ENCODE measurements at places on chromosomes 1 and 21.
A peak's percentile ranks its signal among the peaks of the same experiment; 100 is the strongest.

DNA sequence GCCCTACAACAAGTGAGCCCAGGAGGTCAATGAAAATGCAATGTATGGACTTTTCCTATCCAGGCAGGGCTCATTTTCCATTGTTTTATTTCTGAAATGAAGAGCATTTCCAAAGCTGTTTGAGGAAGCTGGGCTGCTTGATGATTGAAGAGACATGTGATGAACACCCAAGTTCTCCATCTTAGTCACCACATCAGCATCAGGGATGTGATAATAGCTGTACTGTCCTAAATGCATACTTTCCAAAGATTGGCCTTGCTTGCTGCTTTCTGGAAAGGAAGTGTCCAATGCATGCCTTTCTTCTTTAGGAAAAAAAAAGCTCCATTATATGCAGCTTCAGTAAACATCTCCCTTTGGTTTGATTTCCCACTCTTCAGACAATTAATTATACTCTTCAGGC is 425.9 kb upstream of the RUNX1 start:
- DNase-seq, result no peak

DNA sequence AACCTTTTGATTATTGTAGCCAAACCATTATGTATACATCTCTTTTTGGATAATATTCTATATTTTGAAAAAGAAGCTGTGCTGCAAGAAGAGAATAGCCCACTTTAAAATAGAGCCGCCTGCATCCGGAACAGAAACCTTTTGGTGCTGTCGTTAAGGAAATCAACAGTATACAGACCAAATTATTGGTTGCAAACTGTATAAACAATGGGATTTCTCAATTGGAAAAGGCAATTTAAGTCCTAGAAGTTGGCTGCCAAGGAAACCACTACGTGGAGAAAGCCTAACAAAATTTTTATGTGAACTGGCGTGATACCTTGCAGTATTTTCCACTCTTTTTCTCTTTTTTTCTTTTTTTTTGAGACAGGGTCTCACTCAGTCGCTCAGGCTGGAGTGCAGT is 25.8 kb downstream of the DESI2 start:
- DNase-seq, result no peak

DNA sequence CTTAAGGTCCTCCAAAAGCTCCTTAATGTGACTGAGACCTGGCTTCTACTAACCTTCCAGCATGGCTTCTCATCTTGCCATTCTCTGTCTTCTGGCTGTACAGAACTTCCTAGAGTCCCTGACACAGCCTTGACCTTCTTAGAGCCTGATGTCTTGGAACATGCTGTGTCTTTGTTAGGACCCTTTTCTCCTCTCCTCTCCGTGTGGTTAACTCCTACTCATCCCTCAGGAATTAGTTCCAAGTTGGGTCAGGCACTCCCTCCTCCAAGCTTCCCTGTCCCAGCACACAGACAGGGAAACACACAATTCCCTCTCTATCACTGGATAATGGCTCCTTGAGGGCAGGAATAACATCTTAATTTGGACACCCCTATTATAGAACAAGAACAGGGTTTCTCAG is 275.4 kb upstream of the USP24 start:
- no peak for DNase-seq

DNA sequence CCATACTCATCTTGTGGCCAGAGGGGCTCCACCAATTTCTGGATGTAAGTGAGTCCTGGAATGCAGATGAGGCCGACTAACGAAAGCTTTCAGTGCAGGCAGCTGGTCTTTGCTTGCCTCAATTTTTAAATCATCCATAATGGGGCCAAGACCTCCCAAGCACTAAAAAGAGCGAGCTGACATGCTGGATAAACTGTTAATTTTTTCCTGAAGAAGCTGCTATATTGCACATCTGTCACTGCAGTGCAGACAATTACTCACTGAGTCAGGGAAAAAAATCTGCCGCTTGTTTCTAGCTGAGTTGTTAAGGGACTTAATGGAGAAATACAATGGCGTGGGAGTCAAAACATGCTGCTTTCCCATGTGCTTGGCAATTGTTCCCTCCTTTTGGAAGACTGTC is 205.5 kb downstream of the GPATCH2 start:
- DNase-seq, result no peak

GRCh38 chr1:185934476-185935189 is 200.4 kb downstream of the HMCN1 start:
- DNase-seq, result no peak

DNA sequence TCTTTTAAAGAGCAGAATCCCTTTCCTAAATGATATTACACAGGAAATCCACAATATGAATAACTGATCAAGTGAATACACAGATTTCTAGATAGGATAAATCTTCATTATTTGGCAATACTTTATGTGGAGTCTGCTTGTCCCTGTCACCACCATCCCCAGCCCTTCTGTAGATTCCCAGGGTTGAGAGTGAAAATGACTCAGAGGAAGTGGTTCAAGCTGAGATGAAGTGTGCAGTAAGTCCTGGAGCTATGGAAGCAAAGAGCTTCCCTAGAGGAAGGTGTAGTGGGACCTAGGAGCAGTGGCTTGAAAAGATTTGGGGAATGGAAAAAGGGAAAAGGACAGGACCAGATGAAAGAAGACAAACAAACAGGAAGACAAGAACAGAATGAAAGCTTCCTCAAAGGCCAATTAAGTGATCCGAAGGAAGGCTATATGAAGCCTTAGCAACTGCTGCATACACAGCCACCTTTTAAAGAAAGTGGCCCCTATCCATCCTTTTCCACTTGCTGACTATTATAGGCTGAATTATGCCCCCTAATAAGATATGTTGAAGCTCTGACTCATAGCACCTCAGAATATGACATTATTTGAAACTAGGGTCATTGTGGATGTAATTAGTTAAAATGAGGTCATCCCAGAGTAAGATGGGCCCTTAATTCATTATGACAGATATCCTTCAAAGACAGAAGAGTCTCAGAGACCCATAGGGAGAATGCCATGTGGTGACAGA is 96.5 kb upstream of the CAMK1G start:
- no peak for DNase-seq

- DNase-seq, result no peak
Observed at GRCh38 chr1:197526736-197527371, 248.4 kb downstream of the DENND1B start.

GRCh38 chr1:162847839-162848453 is 13.0 kb downstream of the CCDC190 start:
- peak; percentile 48 for DNase-seq

DNA sequence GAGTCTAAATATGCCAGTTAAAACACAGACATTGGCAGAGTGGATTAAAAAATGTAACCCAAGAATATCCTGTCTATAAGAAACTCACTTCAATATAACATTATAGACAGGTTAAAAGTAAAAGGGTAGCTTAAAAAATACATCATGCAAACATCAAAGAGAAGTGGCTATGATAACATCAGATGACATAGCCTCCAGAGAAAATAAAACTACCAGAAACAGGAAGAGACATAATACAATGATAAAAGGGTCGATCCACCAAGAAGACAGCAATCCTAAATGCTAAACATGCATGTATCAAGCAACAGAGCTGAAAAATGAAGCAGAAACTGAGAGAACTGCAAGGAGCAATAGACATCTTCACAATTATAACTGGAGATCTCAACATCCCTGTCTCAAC is 190.2 kb upstream of the NR5A2 start:
- no peak for DNase-seq
